ENCODE measurements at places on chromosomes 7 and 10.

DNA sequence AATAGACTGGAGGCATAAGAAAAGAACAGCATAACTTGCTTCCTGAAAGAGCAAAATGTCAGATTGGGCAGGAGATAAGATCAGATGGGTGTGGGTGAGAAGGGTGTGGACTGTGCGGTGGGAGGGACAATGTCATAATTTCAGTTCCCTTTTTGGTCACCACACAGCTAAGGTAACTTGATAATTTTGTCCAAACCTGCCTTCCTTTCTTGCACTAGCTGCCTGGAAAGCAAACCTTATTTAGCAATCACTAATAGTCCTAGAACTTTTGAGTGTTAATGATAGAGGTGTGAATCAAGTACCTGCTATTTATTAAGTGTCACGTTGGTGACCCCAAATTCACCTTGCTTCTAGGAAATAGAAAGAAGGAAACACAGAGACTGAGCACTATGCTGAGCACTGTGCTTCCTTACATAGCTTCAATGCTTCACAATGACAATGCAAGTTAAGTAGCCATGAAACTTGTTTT is 72.4 kb upstream of the SP4 start:
- DNase-seq = peak; percentile 19

GRCh38 chr7:102935450-102936115 is 22.8 kb downstream of the LRRC17 start:
- DNase-seq = no peak

- no peak for DNase-seq
These were observed 66.0 kb downstream of the UBE2H start for GRCh38 chr7:129886818-129887186.

DNA sequence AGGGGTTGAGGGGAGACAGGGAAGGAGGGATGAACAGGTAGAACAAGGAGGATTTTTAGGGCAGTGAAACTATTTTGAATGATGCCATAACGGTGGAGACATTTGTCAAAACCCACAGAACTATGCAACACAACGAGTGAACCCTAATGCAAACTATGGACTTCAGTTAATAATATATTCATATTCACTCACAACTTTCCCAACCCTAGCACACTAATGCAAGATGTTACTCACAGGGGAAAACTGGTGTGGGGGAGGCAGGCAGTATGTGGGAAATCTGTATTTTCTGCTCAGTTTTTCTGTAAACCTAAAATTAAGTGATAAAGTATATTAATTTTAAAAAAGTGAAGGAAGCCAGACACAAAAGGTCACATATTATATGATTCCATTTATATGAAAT is 17.3 kb downstream of the GNA12 start:
- DNase-seq = no peak

GRCh38 chr10:4241724-4242345 is 456.8 kb upstream of the KLF6 start:
- DNase-seq = no peak

- no peak for DNase-seq
These were observed 33.1 kb downstream of the CACNA2D1 start for GRCh38 chr7:82410461-82410860.

GRCh38 chr10:56653289-56653688 is 292.2 kb upstream of the ZWINT start:
- DNase-seq = no peak

DNA sequence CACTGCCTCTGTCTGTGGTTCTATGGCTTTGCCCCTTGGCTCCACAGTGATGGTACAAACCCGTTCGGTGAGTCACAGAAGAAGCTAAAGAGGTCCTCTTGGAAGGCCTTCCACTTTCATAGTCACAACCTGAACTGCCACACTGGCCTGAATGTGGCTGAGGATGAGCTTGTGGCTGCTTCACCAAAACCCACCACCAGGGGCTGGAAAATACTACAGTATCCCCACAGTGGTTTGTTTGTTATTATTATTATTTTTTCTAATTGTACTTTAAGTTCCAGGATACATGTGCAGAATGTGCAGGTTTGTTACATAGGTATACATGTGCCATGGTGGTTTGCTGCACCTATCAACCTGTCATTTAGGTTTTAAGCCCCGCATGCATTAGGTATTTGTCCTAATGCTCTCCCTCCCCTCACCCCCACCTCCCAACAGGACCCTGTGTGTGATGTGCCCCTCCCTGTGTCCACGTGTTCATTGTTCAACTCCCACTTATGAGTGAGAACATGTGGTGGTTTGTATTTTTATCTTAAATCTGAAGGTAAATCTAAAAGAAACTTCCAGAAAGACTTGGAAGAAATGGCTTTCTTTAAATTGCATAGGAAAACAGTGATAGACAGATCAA is 160.8 kb upstream of the NPSR1 start:
- DNase-seq = no peak

GRCh38 chr10:7260412-7260900 is 150.4 kb downstream of the SFMBT2 start:
- DNase-seq = no peak

GRCh38 chr7:3259711-3260400 is 41.2 kb upstream of the SDK1 start:
- no peak for DNase-seq

- DNase-seq = no peak
These were observed 172.0 kb upstream of the ZNF32 start for GRCh38 chr10:43820663-43821062.

DNA sequence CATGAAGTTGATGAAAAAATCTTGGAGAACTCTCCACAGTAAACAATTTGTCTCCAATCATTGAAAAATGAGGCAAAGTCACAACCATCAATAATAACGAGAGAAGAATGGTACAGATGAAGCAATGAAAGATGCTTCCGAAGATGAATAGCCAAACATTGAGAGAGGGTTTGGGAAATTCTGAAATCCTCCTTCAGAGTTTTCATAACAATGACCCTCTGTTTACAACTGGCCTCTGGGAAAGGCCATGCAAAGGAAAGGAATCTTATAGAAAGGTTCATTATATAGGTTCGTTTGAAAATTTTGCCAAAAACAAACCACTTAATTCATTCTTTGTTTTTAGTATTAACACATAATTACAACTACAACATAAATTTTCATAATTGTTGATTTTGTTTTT is 166.5 kb downstream of the ABCA13 start:
- no peak for DNase-seq

DNA sequence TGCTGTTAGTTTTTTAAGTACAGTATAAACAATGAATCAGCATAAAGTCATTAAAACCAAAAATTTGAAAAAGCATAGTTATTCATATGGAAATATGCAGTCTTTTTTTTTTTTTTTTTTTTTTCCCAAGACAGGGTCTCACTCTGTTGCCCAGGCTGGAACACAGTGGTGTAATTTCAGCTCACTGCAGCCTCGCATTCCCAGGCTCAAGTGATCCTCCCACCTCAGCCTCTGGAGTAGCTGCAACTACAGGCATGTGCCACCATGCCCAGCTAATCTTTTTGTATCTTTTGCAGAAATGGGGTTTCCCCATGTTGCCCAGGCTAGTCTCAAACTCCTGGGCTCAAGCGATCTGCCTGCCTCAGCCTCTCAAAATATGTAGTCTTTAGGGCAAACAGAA is 182.0 kb downstream of the SEMA3E start:
- no peak for DNase-seq

- DNase-seq = no peak
These were observed 47.6 kb upstream of the PPIF start for GRCh38 chr10:79299397-79300241.

- no peak for DNase-seq
These were observed 137.4 kb upstream of the GRB10 start for GRCh38 chr7:50920031-50920635.

GRCh38 chr10:92914478-92915325 is 66.4 kb downstream of the EXOC6 start:
- peak; percentile 40 for DNase-seq

DNA sequence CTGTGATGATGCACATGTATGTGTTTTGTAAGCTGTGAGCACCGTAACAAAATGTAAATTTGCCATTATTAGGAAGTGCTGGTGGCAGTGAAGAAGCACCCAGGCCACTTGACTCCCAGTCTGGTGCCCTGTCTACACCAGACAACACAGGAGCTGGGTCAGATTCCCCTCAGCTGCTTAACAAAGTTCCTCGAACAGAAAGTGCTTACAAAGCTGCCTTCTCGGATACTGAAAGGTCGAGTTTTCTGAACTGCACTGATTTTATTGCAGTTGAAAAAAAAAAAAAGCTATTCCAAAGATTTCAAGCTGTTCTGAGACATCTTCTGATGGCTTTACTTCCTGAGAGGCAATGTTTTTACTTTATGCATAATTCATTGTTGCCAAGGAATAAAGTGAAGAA is 71.1 kb downstream of the ATAD1 start:
- no peak for DNase-seq

GRCh38 chr10:126702181-126702580 is 31.7 kb upstream of the C10orf90 start:
- DNase-seq = no peak

GRCh38 chr7:151436446-151437158 is 3.3 kb downstream of the CRYGN start:
- no peak for DNase-seq

DNA sequence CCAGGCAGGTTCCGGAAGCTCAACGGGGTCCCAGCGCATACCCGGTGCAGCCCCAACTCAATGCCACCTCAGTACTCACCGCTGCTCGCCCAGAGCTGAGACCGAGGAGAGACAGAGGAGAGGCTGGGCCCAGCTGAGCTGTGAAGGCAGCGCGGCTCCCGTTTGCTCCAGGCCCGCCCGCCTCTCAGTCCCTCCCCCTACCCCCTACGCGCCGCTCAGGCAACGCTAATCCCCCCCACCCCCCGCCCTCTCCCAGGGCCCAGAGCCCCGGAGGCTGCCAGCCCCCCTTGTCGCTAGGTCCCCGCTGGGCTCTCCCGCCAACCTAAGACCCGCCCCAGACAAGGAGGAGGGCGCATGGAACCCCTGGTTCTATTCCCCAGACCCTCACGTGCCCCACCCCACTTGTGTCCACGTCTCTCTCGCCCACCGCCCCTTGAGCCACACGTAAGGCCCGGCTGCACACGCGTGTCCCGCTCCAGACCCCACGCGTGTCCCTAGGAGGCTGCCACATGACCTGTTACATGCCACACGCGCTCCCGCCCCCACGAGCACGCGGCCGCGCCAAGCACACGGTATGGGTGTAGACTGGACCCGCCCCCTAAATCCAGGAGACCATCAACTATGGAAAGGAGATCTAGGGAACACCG is at the start of gene PSD:
PSD (minus strand) TSS at position 164 of the 647 bp plus-strand sequence. CDS start 1,747 bp downstream, outside the sequence.
- DNase-seq = no peak

- no peak for DNase-seq
These were observed 16.6 kb upstream of the TMEM236 start for GRCh38 chr10:17735166-17735941.

DNA sequence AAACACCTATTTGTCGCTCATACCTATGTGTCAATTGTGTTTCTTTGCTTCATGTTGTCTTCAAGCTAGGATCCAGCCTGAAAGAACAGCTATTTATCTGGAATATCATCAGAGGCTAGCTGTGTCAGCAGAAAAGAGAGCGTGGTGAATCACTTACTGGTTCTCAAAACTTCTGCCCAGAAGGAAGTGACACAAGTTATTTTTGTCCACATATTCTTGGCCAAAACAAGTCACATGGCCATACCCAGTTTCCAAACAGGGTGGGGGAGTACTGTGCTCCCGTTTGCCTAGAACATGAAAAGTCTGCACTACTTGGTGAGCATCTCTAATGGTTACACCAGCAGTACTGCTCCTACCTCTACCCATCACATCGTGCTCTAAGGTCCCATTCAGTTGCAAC is 160.9 kb upstream of the CSTF2T start:
- no peak for DNase-seq

DNA sequence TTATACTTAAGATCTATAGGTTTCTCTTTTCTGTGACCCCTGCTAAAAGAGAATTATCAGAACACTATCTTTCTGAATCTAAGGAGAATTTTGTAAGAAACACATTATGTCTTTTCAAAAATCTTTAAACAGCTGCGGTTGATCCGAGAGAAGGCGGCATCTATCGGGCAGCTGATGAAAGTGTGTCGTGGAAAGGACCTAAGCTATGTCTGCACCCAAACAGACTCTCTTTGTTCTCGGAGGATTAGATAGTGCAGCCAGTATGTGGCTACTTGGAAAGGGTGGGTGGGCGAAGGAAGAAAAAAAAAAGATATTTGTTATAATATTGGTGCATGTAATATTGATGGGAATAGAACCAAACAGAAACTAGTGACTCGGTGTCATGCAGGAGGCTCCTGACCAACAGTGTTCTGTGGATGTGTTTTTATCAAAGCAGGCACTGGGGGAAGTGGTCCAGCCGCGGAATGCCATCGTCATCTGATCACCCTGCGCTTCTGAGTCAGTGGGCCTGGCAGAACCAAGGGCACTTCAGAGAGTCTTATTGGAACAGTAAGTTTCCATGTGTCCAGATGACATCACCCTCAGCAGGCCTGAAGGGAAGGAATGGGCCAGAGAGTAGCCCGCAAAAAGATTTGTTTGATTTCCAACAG is 509.7 kb upstream of the AKR1E2 start:
- no peak for DNase-seq

- no peak for DNase-seq
These were observed 96.9 kb downstream of the NSUN6 start for GRCh38 chr10:18554479-18554878.

- no peak for DNase-seq
These were observed 1.2 kb downstream of the HOXA11 start for GRCh38 chr7:27183682-27184336.

- DNase-seq = no peak
These were observed 223.0 kb downstream of the AHR start for GRCh38 chr7:17521437-17521836.

DNA sequence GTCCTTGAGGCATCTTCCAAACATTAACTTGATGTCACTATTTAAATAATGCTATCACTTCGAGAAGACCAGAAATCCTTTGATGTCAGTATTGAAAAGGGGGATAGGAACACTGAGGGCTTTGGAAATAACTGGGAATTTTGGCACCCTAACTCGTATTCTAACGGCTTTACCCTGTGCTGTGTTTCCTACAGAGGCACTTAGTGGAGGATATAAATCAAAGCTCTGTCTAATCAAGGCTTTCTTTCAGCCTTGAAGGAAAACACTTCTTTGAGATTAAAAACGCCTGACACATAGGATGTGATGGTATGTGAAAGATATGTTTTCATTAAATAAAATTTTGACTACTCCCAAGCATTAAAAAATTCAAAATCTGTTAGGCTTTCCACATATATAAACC is 62.3 kb downstream of the CREB5 start:
- no peak for DNase-seq

- no peak for DNase-seq
These were observed 4.4 kb downstream of the ZNF485 start for GRCh38 chr10:43610636-43611035.

GRCh38 chr10:19832699-19833098 is 16.5 kb downstream of the PLXDC2 start:
- DNase-seq = no peak

GRCh38 chr7:47188136-47188535 is 393.8 kb downstream of the TNS3 start:
- no peak for DNase-seq

DNA sequence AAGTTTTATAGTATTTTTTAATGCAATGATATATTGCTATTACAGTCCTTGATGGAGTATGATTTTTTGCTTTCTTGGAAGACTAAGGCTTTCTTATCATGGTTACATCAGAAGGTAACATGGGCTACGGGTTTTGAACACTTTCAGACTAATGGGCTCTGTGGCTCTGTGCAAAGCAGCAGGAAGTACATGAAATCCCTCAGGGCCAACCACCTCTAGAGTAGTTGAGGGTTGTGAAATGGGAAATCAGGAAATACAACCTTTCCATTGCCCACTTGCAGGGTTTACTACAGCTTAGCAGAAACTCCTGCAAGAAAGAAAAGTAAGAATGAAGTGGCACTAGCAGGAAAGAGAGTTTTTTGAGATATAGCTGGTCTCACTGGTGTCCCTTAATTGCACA is 853.5 kb downstream of the KCNMA1 start:
- no peak for DNase-seq
